ENCODE measurements at places on chromosomes 5 and 9.

GRCh38 chr5:59559323-59559722 is 334.2 kb downstream of the PDE4D start:
- no peak for DNase-seq

DNA sequence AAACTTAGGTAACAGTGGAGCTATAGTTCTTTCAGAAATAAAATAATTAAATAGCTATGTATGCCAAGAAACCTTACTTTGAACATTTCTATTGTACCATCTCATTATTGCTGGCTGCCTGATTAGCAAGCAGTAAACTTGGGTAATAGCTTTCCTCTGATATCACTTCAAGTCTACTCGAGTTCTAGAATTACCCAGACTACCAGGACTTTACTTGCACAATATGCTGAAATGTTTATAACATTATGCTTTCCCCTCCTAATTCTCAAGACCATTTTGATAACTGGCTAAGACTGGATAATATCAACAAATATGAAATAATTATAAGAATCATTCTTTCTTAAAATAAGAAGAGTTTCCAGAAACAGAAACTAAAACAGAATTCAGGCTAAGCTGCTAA is 512.6 kb downstream of the RAB3C start:
- DNase-seq, result peak; percentile 50

GRCh38 chr5:137082951-137083350 is 416.2 kb downstream of the SPOCK1 start:
- no peak for DNase-seq

DNA sequence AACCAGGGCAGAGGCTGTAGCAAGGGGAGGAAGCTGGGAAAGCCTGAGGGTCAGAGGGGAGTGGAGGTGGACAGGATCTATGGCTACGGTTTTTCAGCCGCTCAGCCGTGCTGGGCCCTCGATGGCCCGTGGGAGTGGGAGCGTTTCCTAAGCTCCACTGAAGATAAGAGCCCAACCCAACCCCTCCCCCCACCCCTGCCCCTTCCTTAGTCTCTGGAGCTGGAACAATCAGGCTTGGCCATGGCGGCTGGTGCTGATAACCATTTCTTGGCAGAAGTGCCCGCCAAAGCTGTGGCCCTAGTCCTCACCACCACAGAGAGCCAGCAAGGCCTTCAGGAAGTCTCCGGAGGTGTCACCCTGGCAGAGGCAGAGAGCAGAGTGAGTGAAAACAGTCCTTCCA is 20.3 kb upstream of the TNIP1 start:
- DNase-seq, result no peak

DNA sequence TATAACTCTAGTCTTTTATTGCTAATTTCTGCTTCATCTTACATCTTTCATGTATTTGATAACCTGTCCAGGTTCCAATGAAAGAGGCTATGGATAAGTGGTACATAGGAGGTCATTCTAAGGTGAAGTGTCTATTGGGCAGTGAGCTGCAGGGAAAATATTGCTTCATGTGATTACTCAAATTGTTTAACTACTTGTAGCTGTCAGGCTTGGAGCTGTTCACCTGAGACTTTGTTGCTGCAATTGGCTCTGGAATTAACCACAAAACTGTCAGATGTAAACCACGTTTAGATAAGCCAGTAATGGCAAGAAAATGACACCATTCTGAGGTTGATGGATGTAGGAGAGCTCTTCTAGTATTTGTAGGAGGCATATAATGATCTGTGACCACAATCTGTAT is 26.0 kb downstream of the ADAMTSL1 start:
- no peak for DNase-seq

GRCh38 chr9:100724886-100725285 is 147.0 kb downstream of the CAVIN4 start:
- DNase-seq, result no peak

GRCh38 chr9:87640385-87640795 is 85.5 kb upstream of the CTSL start:
- DNase-seq, result peak; percentile 32

DNA sequence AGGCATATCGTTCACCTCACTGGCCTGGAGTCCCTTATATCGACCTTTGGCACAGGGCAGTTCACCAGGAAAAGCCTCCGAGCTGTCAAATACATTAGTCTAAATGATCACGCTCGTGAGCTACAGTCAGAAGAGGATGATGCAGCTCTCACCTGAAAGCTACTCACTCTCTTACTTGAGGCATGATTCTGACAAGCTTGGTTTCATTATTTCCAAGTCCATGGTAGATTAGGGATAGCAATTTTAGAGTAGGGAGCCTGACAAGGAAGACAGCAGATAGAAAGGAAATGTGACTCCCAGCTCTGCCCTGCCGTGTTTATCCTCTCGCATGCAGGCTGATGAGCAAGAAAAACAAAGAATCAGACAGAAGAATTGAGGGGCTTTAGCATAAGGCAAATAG is 98.0 kb upstream of the MAP1B start:
- no peak for DNase-seq

DNA sequence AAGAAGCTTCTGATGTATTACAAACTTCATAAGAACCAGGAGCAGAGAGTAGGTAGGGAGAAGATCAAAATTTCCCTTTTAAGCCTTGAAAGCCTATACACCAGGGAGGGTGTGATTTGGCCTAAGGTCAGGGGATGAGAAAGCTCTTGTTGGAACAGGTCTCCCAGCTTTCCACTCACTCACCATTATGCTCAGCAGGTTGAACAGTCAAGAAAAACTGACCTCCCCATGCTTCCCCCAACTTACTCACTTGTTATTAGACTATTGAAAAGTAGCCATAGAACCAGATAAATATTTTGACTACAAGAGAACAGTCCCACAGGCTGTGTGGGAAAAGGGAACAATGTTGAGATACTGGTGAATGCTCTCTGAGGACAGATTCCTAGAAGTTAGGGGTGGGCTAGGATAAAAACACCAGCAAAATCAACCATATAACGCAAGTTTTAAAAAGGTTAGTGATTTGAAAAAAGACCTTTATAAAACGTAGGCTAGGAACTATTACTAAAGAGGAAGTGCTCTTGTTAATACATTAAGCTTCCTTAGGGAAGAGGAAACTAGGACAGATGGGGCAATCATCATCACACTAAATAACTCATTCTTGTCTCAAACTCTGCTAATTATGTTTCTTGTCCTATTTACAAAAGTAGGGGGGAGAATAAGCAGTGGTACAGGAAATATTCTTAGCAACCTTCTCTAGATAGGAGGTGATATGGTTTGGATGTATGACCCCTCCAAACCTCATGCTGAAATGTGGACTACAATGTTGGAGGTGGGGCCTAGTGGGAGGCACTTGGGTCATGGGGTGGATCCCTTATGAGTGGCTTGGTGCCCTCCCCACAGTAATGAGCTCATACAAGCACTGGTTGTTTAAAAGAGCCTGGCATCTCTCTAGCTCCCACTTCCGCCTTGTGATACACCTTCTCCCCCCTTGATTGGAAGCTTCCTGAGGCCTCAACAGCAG is 31.0 kb downstream of the PCDHGC5 start:
- peak; percentile 13 for DNase-seq

DNA sequence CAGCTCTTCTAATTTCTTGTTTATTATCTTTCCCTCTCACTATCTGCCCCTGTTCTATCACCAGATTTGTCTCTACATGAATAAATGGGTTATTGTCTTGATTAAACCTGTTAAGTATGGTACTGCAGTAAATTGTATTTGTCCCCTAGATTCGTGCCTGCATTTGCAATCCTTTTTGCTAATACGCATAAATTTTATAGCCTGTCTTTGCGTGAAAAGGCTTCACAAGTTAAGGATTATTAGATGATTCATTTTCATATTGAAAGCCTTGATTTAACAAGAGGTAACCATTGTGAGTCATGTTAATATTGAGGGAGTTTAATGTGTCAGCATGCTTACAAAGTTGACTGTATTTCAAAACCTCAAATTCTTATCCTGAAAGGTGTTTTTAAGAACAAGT is 204.6 kb downstream of the PCSK1 start:
- peak; percentile 65 for DNase-seq

- no peak for DNase-seq
Observed at GRCh38 chr5:132681476-132681831, 7.7 kb downstream of the IL4 start.

GRCh38 chr5:154473581-154474283 is 4.3 kb downstream of the HAND1 start:
- no peak for DNase-seq

DNA sequence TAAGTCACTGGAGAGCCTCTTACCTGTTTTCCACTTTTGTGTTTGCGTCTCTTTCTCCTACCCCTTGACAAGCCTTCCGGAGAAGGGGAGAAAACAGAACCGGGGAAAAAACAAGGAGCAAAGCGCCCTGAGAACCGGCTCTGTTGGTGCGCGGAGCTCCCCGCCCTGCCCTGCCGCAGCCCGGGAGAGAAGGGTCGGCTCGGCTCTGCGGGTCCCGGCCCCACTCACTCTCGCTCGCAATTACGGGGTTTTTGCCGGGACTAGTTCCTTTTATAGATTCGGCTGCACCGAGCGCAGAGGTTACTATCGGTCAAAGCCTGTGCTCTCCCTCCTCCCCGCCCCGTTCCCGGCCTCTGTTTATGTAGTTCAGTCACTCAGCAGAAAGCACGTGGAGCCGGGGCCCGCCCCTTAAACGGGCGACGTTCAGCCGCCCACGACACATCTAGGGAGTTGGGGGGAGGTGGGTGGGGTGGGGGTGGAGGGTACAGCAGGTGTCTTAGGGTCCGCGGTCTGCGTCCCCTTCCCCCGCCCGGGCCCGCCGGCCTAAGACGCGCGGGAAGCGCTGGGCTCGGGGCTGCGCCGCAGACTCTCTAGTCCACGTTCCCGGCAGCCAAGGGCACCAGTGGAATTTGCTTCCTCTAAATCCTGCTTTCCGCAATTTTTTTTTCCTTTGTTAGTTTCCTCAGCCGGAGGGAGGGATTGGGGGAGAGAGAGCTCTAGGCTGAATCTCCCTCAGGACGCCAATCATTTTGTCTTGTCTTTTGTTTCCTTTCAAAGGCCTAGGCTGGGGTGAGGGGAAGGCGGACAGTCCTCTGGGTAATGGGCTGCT is at the start of gene ABCA1:
TSS of gene ABCA1 (minus strand) at position 244 of the 829 bp plus-strand sequence. CDS start 24,476 bp downstream, outside the sequence.
- DNase-seq, result peak; percentile 77

GRCh38 chr5:178532666-178533065 is 57.5 kb downstream of the COL23A1 start:
- DNase-seq, result no peak

- no peak for DNase-seq
Observed at GRCh38 chr5:39040875-39041274, 33.3 kb downstream of the RICTOR start.

- peak; percentile 45 for DNase-seq
Observed at GRCh38 chr5:54520438-54520846, 2.9 kb downstream of the SNX18 start.

DNA sequence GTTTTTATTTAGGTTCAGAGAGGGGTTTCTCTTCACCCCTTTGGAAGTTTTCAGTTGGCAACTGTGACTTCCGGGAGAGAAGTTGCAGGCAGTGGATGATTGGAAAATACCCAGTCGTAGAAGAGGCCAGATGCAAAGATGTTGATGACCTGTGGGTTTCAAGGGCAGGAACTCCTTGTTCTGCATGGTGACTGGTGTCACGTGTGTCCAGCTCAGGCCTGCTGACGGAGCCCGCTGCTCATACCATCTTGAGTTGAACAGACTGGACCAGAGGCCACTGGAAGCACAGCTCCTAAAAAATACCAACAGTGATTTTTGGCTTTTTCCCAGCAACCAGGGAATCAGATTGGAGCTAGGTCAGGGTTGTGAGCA is 243.9 kb upstream of the KLF4 start:
- peak; percentile 89 for DNase-seq

DNA sequence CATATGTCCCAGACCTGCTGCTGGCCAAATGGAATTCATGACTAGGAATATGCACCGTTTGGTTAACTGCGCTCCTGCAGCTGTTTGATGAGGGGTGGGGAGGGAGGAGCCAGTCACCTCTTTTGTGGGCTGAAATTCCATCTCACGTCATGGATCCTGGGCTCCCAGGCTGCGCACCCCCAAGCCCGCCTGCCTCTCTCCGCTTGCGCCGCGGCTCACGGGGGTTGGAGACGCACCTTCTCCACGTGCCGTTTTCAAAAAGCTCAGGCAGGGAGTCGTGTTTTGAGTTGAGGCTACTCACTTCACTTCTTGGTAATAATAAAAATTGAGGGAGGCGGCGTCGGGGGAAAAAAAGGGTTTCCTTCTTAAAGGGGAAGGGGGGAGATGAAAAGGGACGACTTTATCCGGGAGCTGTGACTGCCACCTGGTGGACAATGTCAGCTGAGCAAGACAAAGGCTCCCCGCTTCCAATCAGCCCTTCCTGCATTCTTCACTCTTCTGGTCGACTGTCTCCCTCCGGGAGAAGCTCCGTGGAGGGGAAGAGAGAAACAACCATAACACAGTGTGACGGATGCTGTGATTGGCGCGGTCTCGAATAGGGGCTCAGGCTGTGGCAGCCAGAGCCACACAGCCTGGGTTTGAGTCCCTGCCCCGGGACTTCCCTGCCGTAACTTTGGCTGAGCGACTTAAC is 15.9 kb upstream of the C5orf47 start:
- DNase-seq, result peak; percentile 77

GRCh38 chr9:81431641-81432040 is 257.7 kb downstream of the TLE1 start:
- peak; percentile 88 for DNase-seq

DNA sequence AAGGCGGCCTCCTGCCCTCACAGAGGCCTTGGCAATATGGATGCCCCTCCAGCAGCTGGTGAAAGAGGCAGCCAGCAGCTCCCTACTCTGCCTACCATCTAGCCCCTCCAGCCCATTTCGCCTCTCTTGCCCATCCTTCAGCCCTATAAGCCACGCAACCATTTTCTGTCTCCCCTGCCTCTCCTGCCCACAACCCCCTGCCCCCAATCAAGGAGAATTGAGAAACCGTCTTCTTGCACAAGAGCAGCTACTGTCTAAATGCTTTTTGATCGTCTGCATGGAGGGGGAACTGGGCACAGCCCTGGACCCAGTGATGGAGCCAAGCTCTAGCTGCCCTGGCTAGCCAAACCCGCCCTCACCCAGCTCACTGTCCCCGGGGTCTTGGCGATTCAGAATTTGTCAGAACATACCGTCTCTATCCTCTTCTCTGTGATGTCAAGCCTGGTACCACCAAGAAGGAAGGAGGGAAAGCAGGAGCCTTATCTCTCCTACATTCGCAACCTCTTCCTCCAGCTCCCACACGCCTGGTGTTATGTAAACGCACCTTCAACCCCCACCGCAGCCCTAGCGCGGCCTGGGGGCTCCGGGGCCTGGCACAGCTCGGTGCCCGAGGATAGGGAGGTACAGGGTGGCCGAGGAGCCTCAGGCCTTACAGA is 1.2 kb downstream of the SPRY4 start:
- DNase-seq, result no peak

DNA sequence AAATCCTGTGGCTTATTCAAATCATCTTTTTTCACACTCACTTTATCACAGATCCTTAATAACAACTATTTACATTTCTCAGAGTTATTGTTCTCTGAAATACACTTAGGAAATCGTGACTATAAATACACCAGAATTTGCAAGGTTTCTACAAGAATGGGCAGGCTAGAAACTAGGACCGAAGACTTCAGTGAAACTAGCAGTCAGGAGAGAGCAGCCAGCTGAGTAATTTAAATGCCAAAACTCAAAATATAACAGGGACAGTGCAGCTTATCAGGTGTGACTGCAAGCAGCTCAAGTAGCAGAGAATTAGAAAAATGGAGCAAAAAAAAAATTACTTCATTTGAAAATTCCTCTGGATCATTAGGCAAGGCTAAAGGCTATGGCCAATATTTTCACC is 719.3 kb upstream of the ZNF608 start:
- no peak for DNase-seq

GRCh38 chr9:107838766-107839165 is 349.2 kb upstream of the KLF4 start:
- DNase-seq, result no peak

- no peak for DNase-seq
Observed at GRCh38 chr9:28120184-28120583, 546.9 kb upstream of the C9orf72 start.

GRCh38 chr5:155101697-155102096 is 88.1 kb downstream of the KIF4B start:
- no peak for DNase-seq

GRCh38 chr9:77916410-77916819 is 115.2 kb downstream of the GNAQ start:
- DNase-seq, result no peak
